ENCODE measurements at places on chromosomes 5 and 9.

- DNase-seq, result peak; percentile 38
Observed at GRCh38 chr5:172450861-172451695, 3.2 kb downstream of the SH3PXD2B start.

- DNase-seq, result no peak
Observed at GRCh38 chr5:151571270-151572173, 19.6 kb downstream of the FAT2 start.

GRCh38 chr9:90860382-90860781 is 58.8 kb downstream of the SYK start:
- no peak for DNase-seq

- no peak for DNase-seq
Observed at GRCh38 chr5:71695595-71695994, 23.5 kb upstream of the CARTPT start.

- no peak for DNase-seq
Observed at GRCh38 chr9:106587042-106587441, 275.9 kb upstream of the ZNF462 start.

DNA sequence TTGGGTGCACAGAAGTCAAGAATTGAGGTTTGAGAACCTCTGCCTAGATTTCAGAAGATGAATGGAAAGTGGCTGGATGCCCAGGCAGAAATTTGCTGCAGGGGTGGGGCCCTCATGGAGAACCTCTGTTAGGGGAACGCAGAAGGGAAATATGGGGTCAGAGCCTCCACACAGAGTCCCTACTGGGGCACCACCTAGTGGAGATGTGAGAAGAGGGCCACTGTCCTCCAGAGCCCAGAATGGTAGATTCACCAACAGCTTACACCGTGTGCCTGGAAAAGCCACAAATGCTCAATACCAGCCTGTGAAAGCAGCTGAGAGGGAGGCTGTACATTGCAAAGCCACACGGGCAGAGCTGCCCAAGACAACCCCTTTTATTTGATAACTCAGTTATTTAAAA is 383.5 kb downstream of the TLE4 start:
- DNase-seq, result no peak

- DNase-seq, result no peak
Observed at GRCh38 chr5:114789773-114790402, 379.8 kb downstream of the TRIM36 start.

- DNase-seq, result no peak
Observed at GRCh38 chr5:91816681-91817080, 433.6 kb upstream of the ARRDC3 start.

DNA sequence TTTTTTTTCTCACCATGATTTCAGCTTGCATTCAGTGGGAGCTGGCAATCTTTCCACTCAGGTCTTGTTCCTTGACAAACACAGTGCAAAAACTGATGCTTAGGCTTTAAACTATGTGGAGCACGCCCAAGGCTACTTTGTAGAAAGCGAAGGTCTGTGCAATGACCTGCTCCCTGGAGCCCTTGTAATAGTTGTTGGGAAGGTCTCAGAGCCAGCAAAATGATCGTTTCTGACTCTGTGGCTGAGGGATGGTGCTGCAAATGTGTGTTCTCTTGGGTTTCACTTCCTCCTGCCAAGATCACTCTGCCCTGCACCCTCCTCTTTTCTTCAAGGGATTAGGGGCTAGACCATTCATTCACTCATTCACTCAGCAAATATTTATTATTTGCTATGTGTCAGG is 249.7 kb upstream of the MAP3K1 start:
- no peak for DNase-seq

- DNase-seq, result peak; percentile 87
Observed at GRCh38 chr9:113508111-113508749, 44.7 kb downstream of the RGS3 start.

GRCh38 chr5:10513501-10514442 is 50.1 kb upstream of the ANKRD33B start:
- no peak for DNase-seq

DNA sequence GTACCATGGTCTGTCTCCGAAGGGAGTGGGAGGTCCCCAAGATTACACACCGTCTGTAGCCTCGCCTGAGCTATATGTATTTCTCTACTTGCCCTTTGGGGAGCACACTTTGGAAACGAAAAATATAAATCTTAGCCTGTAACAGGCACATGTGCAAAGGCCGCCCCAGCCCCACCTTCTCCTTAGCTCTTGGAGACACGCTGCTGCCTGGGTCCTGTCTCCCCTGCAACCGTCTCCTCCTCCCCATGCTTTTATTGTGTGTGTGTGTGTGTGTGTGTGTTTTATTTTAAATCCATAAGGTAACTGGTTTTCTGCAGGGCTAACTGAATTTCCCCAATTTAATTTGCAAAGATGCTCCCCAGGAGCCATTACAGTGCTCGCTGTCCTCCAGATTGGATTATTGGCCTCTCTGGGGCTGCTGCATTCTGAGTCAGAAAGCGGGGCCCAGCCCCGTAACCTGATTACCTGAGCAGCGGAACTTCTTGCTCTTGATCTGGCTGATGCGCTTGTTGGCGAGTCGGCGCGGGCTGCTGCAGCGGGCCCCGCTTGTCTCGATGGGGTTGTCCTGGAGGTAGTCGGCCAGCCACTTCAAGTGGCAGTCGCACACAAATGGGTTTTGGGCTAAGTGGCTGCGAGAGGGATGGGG is 193.3 kb upstream of the PANK3 start:
- DNase-seq, result no peak

DNA sequence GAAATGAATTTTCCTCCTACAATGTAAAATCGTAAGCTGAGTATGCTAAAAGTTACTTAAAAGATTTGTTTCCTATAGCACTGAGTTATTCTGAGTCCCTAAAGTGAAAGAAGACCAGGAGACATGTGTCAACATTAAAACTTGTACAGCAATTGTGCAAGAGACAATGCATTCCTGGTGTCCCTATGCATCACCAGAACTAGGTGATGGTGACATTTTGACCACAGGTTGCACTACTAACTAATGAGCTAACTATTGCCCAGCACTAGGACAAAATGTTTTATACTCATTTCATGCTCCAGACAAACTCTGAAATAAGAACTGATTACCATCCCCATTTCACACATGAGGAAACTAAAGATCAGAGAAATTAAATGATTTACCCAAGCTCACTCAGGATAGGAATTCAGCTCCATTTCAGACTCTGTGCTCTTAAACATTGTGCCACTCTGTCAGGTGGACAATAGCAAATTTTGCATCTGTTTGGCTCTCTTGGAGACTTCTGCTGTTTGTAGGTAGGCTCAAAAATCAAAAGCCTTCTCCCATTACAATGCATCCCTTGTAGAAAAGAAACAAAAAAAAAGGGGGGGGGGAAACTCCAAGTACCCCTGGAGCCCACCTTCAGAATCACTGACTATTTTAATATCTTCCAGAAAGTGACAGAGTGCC is 269.2 kb downstream of the ACTL7B start:
- no peak for DNase-seq

GRCh38 chr9:81461196-81461595 is 228.2 kb downstream of the TLE1 start:
- DNase-seq, result no peak

- DNase-seq, result peak; percentile 20
Observed at GRCh38 chr5:103582364-103582763, 19.8 kb upstream of the NUDT12 start.

- no peak for DNase-seq
Observed at GRCh38 chr5:122436615-122437014, 124.6 kb downstream of the SNCAIP start.

DNA sequence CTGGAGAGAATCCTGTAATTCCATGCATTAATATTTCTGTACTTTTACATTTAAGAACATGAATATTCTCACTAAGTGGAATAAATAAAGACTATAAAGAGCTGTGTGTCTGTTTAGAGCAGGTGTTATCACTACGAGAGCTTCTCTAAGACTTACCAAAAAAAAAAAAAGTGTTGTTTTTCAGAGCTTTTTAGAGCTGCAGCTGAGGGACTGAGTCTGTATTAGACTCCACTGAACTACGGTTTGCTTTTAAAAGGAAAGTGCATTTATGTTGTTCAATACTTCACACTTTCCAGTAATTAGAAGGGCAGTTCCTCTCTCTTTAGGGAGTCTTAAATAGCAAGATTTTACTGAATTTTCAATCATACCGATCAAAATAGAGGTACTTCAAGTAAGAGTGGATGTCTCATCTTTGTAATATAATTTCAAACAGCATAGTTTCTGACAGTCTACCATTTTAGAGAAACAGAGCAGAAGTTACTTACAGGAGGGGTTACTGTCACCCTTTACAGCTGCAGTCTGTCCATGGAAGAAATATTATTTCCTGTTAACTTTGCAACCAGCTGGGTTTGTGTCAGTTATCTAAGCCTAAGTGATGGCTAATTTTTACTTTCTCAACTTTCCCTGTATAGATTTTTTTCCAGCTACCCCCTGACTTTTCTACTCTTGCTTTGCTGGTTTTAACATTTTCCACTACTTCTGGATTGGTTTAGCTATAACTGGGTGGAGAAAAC is 2.4 kb downstream of the SYK start:
- DNase-seq, result no peak

GRCh38 chr9:28234133-28234893 is 661.0 kb upstream of the C9orf72 start:
- DNase-seq, result no peak
